ENCODE measurements at places on chromosomes 11 and 22.

- no peak for DNase-seq
Observed at GRCh38 chr22:44670220-44670988, 31.6 kb upstream of the PRR5 start.

DNA sequence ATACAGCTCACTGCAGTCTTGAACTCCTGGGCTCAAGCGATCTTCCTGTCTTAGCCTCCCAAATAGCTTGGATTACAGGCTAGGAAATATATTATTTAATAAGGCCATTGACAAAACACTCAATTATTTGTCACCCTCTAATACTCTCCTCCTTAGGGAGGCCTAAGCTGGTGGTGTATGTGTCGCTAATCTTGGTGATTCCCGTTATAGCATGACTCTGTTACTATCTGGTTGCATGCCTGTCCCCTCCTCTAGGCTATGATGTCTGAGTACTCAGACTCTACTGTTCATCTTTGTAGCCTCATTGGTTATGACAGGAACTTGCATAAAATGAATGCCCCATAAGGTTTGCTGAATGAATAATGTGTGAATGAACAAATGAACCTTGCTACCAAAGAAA is 87.6 kb downstream of the USP35 start:
- DNase-seq = no peak

DNA sequence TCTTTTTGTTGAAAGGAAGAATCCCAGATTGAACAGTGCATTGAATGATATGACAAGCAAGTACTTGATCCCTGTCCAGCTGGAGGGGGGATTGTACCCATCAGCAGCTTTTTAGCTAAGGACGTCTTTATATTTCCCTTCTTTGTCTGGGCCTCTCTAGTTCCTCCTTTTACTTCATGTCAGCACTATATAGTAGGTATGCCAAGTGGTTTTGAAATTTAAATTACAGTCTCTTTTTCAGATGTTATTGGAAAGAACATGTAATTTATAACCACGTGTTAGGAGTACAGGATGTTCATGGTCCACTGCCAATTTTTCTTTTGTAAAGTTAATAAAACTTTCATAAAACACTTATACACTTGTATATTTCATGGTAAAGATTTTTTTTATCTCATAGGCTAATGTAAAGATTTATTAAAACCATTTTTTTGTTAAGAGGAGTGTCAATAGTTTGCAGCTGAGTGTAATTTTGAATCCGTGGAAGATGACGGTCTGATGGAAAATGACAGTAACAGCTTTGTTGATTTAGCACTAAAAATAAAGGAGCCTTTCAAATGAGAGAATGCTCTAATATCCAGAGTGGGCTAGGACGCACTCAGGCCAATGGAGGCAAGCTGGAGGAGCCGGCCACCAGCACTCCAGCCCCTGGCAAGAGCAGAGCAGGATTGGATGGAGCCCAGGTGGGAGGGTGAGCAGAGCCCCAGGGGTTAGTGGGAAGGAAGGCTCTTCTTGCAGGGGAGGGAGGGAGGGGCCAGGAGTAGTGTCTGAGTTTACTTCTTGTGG is 488.3 kb downstream of the INSC start:
- no peak for DNase-seq

DNA sequence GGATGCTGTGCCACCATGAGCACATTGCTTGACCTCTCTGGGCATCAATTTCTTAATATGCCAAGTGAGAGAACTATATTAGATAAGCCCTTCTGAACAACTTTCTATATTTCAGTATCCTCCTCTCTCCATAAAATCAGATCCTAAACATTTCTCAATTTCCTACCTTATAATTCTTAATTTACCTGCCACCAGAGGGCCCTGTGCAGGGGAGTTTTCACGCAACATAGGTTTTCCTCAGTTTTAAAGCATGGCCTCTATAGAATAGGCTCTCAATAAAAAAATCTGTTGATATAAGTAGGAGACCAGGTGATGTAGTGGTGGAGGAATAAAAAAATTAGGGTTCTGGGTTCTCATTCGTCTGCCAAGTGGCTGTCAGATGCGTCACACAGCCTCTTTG is 83.7 kb upstream of the DBX1 start:
- DNase-seq = no peak

- DNase-seq = no peak
Observed at GRCh38 chr11:111513240-111513605, 1.0 kb upstream of the BTG4 start.

DNA sequence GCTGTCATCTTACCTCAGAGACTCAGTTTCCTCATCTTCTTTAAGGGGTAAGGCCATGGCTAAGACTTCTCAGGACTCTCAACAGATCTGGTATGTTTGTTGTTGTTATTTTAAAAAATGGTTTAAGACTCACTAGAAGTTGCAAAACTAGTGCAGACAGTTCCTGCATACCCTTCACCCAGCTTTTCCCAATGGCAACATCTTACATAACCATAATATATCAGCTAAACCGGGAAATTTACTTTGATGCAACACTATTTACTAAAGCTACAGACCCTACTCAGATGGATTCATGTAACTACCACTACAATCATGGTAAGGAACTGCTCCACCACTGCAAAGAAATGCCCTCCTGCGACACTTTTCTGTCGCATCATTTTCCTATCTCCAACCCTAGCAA is 20.4 kb downstream of the LGR4 start:
- DNase-seq = no peak

DNA sequence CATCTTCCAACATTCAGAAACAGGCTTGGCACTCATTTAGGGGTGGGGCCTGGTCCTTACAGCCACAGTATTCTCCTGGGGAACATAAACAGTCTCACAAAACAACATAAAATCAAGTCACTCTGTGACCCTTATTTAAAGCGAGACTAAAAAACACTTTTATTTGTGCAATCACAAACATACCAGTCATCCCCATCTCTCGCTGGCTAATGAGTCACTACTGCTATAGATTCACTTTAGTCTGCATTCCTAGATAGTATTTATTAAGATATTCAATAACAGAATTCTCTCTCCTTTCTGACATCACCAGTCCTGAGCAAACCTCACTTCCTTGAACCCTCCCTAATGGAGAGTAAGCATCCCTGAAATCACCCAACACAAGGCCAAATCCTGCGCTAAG is 68.0 kb downstream of the ZBTB44 start:
- no peak for DNase-seq

DNA sequence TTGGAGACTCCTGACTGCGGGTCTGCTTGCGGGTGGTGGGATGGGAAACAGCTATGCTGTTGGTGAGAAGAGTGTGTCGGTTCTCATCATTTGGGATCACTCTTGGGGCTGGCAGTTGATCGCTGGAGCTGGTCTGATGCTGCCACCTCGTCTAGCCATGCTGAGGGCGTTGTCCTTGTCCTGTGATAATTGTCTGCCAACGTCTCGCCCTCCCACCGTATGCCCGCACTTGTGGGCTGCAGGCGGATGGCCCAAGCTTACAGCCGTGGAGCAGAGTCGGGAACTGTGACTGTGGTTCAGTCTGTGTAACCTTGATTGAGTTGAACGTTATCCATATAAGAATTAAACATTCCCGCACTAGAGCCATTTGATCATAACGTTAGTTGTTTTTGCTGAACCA is 204.4 kb downstream of the TBC1D22A start:
- DNase-seq = no peak

- no peak for DNase-seq
Observed at GRCh38 chr11:66912361-66912760, 45.8 kb downstream of the PC start.

DNA sequence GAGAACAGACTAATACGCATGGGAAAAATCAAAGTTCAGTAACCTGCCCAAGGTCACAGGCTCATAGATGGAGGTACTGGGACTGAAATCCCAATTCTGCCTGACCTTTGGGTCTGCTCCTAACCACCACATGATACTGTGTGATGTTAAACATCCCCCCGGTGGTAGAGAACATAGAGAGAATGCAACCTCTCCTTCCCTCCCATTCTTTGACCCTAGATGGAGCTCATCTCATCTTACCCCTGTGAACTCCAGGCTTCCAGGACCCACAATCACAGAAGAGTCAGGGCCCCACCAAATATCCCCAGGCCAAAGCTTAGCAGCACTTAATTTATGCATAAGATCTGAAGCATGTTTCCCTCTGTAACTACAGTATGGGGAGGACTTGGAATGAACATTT is 198.5 kb downstream of the MYO18B start:
- no peak for DNase-seq

DNA sequence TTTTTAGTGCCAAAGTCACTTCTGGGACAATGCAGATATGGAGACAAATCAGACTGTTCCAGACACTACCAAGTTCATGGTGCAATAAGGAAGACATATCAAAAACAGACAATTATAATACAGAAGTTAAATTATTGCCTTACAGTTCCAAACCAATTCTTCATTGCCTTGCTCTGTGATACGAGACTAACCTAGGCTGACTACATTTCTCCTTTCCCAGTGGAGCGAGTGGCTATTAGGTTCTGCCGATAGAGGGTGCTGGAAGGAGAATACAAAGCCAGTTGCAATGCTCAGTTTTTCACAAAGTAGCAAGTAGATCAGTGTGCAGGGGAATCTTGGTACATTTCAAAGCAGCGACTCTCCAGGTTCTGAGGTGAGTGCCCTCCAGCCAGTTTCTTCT is 67.8 kb downstream of the FAM168A start:
- no peak for DNase-seq

GRCh38 chr11:76768088-76768908 is 14.9 kb upstream of the TSKU start:
- DNase-seq = peak; percentile 33

- no peak for DNase-seq
Observed at GRCh38 chr22:48742556-48743343, 1084.9 kb downstream of the BRD1 start.

DNA sequence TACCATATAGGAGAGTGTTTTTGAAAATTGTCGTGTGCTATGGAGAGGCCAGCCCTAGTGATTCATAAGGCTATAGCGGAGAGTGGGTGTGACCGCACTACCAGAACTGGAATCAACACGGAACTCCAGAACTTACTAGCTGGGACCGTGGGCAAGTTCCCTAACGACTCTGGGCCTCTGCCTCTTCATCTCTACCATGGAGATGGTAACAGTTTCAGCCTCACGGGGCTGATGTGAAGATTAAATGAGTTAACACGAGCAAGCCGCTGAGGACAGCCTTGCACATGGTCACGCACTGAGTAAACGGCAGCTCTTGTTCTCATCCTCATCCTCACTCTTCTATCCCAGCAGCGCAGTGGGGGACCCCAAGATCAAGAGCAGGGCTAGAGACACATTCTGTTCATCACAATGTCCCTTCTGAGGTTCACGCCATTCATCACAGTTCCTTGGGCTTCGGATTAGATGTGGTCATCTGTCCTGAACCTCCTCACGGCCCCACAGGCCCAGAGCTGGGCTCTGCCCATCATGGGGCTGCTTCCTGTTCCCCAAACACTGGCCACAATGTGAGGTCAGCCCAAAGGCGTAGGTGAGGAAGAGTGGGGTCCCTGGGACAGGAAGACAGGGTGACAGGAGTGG is 47.2 kb upstream of the CD5 start:
- DNase-seq = peak; percentile 70

- DNase-seq = no peak
Observed at GRCh38 chr11:75797792-75798191, 17.2 kb upstream of the UVRAG start.

GRCh38 chr11:8289492-8289918 is 25.8 kb upstream of the LMO1 start:
- no peak for DNase-seq

DNA sequence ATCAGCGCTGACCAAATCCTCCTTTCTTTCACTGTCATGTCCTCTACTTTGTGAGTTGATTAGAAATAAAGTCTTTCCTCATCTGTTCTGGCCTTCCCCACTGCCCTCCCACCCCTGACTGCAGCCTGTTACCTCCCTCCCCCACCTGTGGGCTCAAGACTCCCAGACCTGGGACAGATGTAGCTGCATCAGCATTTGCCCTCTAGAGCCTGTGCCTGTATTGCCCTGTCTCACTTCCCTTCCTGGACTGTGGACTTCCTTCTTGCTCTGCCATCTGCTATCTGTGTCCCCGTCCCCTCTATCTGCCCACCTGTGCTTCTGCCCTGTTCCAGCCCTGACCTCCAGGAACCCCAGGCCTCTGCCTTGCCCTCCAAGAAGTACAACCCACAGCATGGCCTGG is 122.5 kb downstream of the GALNT18 start:
- DNase-seq = no peak

GRCh38 chr11:65547446-65548125 is 10.6 kb downstream of the LTBP3 start:
- DNase-seq = no peak

DNA sequence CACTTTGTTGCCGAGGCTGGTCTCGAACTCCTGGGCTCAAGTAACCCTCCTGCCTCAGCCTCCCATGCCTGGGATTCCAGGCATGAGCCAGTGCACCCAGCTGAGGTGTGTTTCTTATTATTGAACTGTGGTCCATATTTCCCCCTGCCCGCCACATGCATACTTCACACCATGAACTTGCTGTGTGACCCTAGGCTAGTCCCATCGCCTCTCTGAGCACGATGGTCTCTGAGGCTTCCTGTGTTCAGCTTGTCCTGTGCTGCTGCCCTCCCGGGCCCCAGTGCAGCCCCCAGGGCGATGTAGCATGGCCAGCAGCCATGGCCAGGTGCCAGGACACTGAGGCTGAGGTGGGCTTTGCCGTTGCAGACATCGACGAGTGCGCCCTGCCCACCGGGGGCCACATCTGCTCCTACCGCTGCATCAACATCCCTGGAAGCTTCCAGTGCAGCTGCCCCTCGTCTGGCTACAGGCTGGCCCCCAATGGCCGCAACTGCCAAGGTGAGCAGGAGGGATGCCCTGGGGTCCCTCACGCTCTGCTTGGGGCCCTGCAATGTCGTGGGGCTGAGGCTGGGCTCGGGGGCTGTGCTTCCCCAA is 45.7 kb downstream of the FBLN1 start:
- no peak for DNase-seq

GRCh38 chr11:105100206-105100605 is 39.4 kb downstream of the CARD18 start:
- no peak for DNase-seq

DNA sequence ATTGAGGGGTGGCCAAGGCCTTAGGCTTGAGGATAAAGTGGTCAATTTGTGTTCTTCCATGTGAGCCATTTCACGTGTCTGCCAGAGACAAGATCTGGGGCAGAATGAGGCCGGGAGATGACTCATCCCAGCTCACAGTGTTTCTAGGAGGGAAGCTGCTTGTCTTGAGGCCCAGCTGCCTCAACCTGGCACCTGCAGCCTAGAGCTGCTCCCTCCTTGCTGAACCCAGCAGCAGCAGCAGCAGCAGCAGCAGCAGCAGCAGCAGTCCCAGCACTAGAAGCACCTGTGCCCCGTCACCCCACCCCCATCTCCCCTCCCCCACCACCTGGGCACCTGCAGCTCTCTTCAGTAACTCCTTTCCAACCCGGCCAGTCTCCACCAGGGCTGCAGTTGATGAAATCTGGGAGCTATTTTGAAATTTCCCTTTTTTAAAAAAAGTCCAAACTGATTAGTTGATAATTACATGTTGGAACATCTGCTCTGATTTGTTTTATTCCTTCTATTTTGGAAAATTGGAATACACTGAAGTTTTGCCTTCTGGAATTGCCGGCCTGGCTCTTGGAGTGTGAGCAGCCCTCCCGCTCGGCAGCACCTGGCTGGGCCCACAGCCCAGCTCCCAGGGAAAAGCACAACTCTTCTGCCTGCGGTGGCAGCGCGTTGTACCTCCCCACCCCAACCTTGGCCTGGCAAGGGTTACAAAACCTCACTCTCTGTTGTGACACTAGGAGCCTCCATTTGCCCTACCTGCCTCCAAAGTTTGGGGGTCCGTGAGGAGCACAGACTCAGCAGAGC is 143.5 kb downstream of the NXPE2 start:
- DNase-seq = no peak

- DNase-seq = no peak
Observed at GRCh38 chr11:42021911-42022310, 562.5 kb upstream of the LRRC4C start.

GRCh38 chr22:33920927-33921524 is 750 bp upstream of the LARGE1 start:
- peak; percentile 95 for DNase-seq

Measured in stimulated activated CD8-positive, alpha-beta memory T cell treated with anti-CD3 and anti-CD28 coated beads, Interleukin-4, amount 100 ng/mL, for 48 hours (primary cell).